SJSA1 (cell line): ENCODE measurements at places on chromosomes 7 and 10. TPM values are rescaled to one million over a fixed set of nuclear protein-coding genes. Genes with fewer than 3 reads are reported as not detected.

The SH2D4B gene
- total RNA-seq = 0.08 TPM in 1 of 2 replicates, not detected in the other

The SPACDR gene
- 0.66 TPM in 1 of 2 replicates, not detected in the other for total RNA-seq

The SAMD9 gene
- total RNA-seq = 11.1 and 19.7 TPM in 2 replicates

The DRGX gene
- not detected in 2 replicates for total RNA-seq

The ABCC2 gene
- total RNA-seq = 0.47 and 1.3 TPM in 2 replicates

The UCN3 gene
- total RNA-seq = not detected in 2 replicates

The IPMK gene
- total RNA-seq = 4.6 and 5.8 TPM in 2 replicates

The OR2A5 gene
- not detected in 2 replicates for total RNA-seq

DNA sequence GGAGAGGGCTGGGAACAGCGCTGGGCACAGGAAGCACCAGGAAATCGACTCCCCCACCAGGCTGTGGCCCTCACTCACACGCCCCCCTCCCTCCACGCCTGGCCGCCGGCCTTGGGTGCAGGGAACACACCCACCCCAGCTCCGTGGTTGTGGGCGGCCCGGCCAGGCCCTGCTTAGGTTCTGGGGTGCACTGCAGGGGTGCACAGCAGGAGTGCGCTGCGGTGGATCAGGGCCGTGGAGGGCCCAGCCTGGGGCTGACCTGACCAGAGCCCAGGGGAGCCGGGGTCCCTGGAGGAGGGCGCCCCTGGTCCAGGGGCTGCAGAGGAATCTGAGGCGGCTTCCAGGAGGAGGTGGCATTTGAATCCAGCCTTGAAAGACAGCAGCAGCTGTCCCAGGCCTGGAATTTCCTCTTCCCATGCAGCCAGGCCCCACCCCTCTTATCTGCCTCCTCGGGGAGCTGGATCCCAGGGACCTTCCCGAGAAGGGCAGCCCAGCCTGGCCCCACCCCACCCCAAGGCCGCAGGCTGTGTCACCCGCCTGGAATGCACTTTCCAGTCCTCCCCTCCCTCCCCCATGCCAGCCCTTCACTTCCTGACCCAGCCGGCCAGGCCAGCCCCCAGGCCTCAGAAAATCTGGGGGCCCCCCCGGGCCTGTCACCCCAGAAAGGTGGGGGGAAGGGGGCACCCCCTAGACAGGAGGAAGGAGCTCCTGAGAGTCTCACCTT, 18.4 kb upstream of the PDGFA start:
- H3K27me3 ChIP-seq = no peaks in the 10 kb centered on the region
- H3K27ac ChIP-seq = peak overlapping the region; percentile 99
- DNase-seq = peak; percentile 93
- peaks cover 47% of the 10 kb centered on the region for H3K4me1 ChIP-seq

- H3K4me3 ChIP-seq = no peak overlapping the region
- DNase-seq = no peak
- no peaks in the 10 kb centered on the region for H3K4me1 ChIP-seq
- H3K27ac ChIP-seq = no peak overlapping the region
Observed at GRCh38 chr10:107232013-107232412, 67.5 kb upstream of the SORCS1 start.

DNA sequence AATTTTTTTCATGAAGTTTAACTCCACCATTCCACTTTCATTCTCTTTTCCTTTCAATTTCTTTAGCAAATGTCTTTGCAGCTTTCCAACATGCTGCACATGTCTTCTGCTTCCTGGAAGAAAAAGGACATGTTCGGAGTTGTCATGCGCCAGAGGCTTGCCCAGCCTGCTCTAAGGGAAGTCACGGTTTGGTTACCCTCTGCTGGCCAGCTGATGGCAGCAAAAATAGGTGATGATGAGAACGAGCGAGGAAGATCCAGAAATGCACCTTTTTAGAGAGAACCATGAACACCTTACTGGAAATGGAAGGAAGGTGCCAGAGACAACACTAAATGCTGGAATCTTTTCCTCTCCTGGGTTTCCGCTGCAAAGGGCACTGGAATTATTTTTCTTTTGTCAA, 4.9 kb upstream of the ZSCAN21 start:
- peaks cover 31% of the 10 kb centered on the region for H3K4me1 ChIP-seq
- no peak overlapping the region for H3K4me3 ChIP-seq
- H3K36me3 ChIP-seq = peaks cover 5% of the 10 kb centered on the region; the same call in 1 of the 2 replicates
- no peak overlapping the region for H3K27ac ChIP-seq

DNA sequence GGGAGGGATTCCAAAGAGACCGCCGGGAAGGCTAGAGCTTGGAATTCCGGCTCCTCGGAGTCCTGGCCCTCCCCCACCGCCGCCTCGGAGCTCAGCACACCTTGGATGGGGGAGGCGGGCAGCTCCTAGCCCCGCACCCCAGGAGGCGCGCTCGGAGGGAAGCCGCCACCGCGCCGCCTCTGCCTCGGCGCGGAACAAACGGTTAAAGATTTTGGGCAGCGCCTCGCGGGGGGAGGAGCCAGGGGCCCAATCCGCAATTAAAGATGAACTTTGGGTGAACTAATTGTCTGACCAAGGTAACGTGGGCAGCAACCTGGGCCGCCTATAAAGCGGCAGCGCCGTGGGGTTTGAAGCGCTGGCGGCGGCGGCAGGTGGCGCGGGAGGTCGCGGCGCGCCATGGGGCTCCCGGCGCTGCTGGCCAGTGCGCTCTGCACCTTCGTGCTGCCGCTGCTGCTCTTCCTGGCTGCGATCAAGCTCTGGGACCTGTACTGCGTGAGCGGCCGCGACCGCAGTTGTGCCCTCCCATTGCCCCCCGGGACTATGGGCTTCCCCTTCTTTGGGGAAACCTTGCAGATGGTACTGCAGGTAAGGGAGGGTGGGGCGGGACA, at the start of gene CYP26A1:
Gene CYP26A1, plus strand, starts transcription at position 355 of the 608 bp plus-strand sequence. Its CDS starts 42 bp downstream, at position 397.
- DNase-seq = peak; percentile 33
- peak within 1 kb of the TSS; percentile 41 for H3K4me3 ChIP-seq
- H3K4me1 ChIP-seq = peaks cover 60% of the 10 kb centered on the region
- no peak within 1 kb of the TSS for H3K27ac ChIP-seq

DNA sequence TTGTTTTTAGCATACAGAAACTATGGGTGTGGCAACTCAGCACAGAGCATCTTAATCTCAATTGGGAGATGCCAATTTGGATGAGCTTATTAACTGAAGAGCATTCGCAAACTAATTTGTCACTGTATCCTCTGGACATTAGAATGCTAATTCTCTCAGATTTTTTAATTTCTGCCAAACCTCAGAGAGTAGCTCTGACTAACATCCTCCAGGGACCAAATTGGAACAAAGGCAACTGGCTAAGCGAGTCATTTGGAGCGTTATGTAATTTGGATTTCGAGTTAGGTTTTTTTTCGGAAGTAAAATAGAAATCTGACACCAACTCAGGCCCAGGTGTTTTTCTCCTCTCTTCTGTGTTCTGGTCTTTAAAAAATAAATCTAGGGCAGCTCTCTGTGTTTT, 201.9 kb downstream of the BMPER start:
- no peak for DNase-seq
- H3K4me1 ChIP-seq = no peaks in the 10 kb centered on the region
- H3K27ac ChIP-seq = no peak overlapping the region

GRCh38 chr7:55307123-55307916, 57.8 kb upstream of the LANCL2 start:
- H3K4me3 ChIP-seq = no peak overlapping the region
- no peaks in the 10 kb centered on the region for H3K36me3 ChIP-seq
- DNase-seq = no peak
- no peaks in the 10 kb centered on the region for H3K4me1 ChIP-seq

DNA sequence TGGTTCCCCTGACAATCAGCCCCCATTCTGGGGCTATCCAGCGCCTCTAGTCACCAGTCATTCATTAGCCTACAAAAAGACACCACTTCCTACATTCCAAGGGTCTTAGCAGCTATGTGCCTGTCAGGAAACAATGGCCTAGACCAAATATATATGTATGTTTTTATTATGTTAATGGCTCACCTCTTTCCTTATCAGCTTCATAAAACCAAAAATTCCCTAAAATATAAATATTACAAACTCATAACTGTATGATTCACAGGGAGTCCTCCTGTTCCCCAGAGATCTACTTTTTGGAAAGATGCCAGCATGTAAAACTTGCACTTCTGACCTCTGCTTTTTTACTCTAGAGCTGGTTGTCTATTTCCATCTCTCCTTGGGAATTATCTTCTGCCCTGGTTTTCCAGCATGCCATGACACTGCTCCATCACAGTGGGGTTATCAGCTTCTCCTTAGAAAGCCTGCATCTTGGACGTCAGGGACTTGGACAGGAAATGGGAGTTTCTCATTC, 79.2 kb downstream of the ABCA13 start:
- H3K4me3 ChIP-seq = no peak overlapping the region
- H3K4me1 ChIP-seq = peaks cover 22% of the 10 kb centered on the region
- H3K27ac ChIP-seq = 0 out of 2 replicates have a peak overlapping the region, but pooled peaks have one; percentile 11
- H3K27me3 ChIP-seq = no peaks in the 10 kb centered on the region

- no peak overlapping the region for H3K4me3 ChIP-seq
- no peaks in the 10 kb centered on the region for H3K27me3 ChIP-seq
- H3K27ac ChIP-seq = no peak overlapping the region
- H3K4me1 ChIP-seq = no peaks in the 10 kb centered on the region
Observed at GRCh38 chr10:33460505-33461294, 126.2 kb upstream of the NRP1 start.

DNA sequence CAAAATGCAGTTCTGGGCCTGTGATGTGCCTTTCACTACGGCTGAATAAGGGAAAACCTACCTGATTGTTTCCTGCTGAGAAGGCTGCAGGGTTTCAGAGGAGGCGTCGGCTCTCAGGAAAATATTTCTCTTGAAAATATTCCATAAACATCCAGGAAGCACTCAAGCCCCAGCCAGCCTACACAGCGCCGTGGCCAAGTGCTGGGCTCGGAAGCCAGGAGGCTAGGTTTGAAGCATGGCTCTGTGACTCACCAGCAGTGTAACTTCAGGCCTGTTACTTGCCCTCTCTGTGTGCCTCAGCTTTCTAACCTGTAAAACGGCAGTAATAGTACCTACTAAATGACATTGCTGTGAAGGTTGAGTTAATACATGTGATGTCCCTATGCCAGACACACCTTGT, 399.1 kb downstream of the GATA3 start:
- no peaks in the 10 kb centered on the region for H3K36me3 ChIP-seq
- H3K4me1 ChIP-seq = no peaks in the 10 kb centered on the region
- no peak overlapping the region for H3K27ac ChIP-seq
- H3K4me3 ChIP-seq = no peak overlapping the region
- H3K27me3 ChIP-seq = no peaks in the 10 kb centered on the region
